ENCODE measurements at places on chromosomes 2 and 18. TPM values are rescaled to one million over a fixed set of nuclear protein-coding genes. Genes with fewer than 3 reads are reported as not detected.

GRCh38 chr2:156057647-156058046, 274.9 kb downstream of the NR4A2 start:
- no peak for DNase-seq

GRCh38 chr2:101967826-101968513, 23.8 kb upstream of the IL1R2 start:
- no peak for DNase-seq

- no peak for DNase-seq
Observed at GRCh38 chr18:65906621-65907034, 155.8 kb downstream of the CDH7 start.

DNA sequence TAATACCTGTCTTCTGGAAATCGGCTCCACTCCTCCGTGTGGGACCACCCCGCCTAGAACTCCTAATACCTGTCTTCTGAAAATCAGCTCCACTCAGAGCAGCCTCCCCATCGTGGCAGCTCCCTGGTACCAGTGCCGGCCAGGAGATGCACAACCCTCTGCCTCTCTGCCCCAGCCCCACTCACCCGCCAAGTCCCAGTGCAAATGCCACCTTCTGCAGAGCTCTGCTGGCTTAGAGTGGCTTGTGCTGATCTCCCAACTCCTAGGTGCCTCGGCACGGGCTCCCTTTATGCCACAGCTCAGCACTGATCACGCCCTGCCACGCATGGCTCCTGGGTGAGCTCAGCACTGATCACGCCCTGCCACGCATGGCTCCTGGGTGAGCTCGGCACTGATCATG, 258.5 kb downstream of the HDAC4 start:
- DNase-seq: no peak

GRCh38 chr2:212448698-212449097, 89.9 kb downstream of the ERBB4 start:
- no peak for DNase-seq

GRCh38 chr18:22951823-22952222, 18.7 kb downstream of the RBBP8 start:
- no peak for DNase-seq

DNA sequence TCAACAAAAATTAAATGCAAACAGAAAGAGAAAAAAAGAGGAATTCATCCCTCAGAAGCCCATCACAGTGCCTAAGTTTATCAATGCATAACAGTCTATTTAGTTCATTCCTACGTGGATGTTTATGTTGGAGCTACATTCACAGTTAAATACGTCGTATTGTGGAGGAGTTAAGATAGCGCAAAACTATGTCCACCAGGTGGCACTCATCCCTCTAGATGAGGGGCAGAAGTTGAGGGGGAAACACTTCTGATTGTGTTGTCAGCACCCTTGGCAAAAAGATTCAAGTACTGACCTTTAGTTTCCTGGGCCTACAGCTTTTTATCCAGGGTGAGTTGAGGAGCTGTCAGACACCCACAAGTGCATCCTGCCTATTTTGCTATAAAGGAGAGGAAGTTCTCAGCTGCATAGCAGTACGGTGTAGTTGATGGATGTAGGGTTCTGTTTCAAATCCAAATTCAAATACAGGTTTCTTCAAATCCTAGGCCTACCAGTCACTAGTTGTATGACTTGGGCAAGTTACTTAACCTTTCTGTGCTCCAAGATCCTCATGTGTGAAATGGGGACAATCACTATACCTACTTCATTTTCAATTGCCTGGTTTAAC, 26.8 kb upstream of the MYO1B start:
- no peak for DNase-seq

DNA sequence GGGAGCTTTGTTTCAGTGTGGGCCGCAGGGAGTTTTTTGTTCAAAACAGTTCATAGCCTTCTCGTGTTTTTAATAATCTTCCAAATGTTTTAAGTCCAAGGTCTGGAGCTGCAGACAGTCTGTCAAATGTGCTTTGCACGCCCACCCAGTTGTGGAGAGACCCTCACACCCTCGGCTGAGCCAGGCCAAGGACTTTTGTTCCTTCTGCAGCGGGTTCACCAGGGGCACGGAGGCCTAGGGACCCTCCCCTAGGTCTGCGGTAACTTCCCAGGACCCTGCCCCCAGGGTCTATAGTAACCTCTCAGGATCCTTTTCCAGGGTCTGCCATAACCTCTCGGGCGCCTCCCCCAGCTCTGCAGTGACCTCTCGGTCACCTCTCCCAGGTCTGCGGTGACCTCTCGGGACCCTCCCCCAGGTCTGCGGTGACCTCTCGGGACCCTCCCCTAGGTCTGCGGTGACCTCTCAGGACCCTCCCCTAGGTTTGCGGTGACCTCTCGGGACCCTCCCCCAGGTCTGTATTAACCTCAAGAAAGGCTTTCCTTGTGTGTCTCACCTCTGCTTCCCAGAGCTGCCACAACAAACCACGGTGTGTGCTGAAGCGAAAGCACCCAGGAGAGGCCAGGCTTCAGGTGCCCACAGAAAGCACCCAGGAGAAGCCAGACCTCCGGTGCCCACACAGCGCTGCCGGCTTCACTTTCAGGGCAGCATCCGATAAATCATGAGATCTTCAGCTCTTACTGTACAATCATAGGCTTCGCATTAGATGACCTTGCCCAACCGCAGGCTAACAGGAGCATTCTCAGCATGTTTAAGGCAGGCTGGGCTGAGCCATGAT, 301.9 kb upstream of the SALL3 start:
- peak; percentile 40 for DNase-seq

- no peak for DNase-seq
Observed at GRCh38 chr2:168545439-168546082, 89.5 kb downstream of the CERS6 start.

DNA sequence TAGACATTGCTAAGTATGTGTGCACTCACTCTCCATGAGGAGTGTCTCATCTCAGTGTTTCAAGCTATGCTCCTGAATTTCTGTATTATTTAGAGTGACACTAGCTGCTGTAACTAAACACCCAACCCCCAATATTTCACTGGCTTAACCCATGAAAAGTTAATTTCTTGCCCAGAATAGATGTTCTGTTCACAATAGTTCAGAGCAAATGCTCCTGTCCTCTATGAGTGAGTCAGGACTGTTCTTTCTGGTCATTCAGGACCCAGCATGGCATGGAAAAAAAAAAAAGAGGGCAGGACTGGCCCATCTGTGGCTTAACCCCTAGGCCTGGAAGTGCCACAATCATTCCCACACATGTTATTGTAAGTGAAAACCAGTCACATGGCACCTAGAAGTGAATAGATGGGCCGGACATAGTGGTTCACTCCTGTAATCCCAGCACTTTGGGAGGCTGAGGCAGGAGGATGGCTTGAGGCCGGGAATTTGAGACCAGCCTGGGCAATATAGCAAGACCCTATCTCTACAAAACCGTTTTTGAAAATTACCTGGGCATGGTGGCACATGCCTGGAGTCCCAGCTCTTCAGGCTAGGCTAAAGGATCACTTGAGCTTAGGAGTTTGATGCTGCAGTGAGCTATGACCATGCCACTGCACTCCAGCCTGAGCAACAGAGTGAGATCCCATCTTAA, 663.6 kb downstream of the IRS1 start:
- no peak for DNase-seq

CREB1 gene
- 25.0 TPM for total RNA-seq

POTEI gene
- total RNA-seq: not detected

COLEC11 gene
- total RNA-seq: not detected

Measured in psoas muscle (tissue), 8 donors.